ENCODE measurements at places on chromosomes 1 and 21.

- DNase-seq = peak; percentile 53
These were observed 4.8 kb downstream of the AMPD2 start for GRCh38 chr1:109624201-109625010.

DNA sequence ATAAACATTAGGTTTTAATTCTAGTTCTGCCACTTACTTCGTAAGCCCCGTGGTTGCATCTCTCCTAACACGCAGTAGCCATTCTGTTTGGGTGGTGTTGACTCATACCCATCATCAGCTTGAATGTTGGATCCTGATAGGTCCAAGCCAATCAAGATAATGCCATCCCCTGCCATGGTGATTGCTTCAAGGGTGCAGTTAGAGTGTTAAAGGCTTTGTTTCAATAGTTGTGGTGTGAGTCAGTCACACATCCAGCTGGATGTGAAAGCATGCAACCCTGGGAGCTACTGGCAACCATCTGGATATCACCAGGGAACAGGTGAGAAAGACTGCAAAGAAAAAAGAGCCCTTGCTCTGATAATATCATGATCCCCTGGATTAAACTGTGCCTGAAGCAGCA is 69.1 kb downstream of the OMA1 start:
- DNase-seq = no peak

- no peak for DNase-seq
These were observed 322.5 kb upstream of the FAM78B start for GRCh38 chr1:166489356-166489669.

- no peak for DNase-seq
These were observed 3.1 kb downstream of the LMNA start for GRCh38 chr1:156117414-156118176.

GRCh38 chr1:231865331-231865730 is 238.7 kb downstream of the DISC1 start:
- DNase-seq = no peak

DNA sequence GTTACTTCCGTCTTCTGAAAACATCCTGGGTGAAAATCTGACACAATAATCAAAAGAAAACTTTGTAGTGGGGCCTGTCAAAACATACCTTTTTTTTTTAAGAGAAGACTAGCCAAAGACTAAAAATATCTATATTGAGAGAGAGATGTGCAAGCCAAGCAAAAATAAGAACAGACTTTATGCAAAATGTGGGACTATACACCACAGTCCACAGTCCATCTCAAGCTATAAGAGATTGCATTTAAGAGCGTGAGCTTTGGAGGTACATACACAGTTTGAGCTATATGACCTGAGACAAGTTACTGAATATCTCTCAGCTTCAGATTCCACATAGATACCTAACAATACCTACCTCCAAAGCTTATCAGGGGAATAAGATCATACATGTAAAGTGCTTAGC is 64.9 kb upstream of the DYNLT5 start:
- no peak for DNase-seq

GRCh38 chr1:241063276-241063675 is 293.7 kb downstream of the RGS7 start:
- DNase-seq = no peak

- no peak for DNase-seq
These were observed 135.1 kb downstream of the CLIC6 start for GRCh38 chr21:34803782-34804370.

DNA sequence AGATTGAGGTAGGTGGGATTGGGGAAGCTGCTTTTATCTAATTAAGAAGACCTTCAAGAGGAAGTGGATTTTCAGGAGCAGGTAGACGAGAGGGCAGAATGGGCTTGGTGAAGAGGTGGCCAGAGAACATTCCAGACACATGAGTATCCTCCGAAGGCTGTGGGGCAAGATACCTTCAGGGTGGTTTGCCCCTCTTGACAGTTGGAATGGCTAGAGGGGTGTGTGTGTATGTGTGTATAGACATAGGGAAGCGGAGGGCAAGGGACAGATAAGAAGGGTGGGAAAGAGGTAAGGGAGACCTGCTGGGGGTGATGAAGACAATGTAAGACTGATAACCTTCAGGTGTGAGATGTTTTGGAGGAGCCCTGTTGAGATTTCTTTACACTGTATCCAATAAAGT is 46.8 kb upstream of the TSPAN2 start:
- DNase-seq = no peak

GRCh38 chr1:97603776-97604175 is 317.1 kb downstream of the DPYD start:
- DNase-seq = no peak

DNA sequence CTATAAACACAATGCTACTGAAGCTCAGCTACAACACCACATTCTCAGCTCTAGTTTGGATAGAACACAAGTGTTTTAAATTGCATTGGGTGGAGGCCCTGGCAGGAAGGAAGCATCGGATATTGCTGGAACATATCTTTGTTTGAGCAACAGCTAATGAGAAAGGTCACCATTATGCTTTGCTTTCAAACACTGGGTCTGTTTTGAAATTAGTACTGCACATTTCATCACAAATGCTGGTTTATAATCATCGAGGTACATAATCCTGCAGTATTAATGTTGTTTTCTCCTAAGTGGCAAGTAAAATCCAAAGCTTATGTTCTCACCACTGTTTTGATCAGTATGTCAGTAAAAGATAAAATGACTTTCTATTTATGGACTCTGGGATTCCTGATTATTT is 61.5 kb upstream of the ARHGAP29 start:
- DNase-seq = no peak

GRCh38 chr1:185154912-185155513 is 1.7 kb downstream of the TRMT1L start:
- DNase-seq = no peak

DNA sequence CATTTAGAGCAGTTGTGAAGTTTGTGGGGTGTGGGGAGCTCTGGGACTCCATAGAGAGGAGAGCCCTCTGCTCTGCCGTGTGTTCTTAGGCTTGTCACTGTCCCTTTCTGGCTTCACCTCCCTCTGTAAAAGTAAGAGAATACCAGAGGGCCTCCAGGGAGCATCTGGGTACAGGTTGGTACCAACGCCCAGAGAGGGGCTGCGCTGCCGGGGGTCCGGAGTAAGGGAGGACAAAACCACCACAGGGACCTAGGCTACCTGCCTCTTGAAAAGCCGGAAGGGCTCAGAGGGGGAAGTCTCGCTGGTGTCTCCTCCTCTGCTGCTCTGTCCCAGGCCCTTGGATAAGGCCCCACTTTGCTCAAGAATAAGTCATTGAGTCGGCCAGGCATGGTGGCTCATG is 3.1 kb upstream of the TINAGL1 start:
- DNase-seq = no peak

DNA sequence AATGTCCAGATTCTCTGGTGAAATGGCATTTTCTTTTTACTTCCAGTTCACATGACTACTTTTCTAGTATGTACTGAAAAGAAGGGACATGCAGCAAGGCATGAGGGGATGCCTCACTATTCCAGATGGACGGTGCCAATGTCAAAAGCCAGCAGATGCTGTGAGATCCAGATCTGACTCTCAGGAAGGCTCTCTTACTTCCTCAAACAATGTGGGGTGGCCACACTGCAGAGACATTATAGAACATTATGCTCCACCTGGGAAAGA is 17.7 kb downstream of the CRYZ start:
- no peak for DNase-seq

GRCh38 chr1:178679237-178679636 is 45.8 kb upstream of the RALGPS2 start:
- no peak for DNase-seq

GRCh38 chr1:84888753-84889152 is 4.3 kb downstream of the LPAR3 start:
- DNase-seq = no peak

DNA sequence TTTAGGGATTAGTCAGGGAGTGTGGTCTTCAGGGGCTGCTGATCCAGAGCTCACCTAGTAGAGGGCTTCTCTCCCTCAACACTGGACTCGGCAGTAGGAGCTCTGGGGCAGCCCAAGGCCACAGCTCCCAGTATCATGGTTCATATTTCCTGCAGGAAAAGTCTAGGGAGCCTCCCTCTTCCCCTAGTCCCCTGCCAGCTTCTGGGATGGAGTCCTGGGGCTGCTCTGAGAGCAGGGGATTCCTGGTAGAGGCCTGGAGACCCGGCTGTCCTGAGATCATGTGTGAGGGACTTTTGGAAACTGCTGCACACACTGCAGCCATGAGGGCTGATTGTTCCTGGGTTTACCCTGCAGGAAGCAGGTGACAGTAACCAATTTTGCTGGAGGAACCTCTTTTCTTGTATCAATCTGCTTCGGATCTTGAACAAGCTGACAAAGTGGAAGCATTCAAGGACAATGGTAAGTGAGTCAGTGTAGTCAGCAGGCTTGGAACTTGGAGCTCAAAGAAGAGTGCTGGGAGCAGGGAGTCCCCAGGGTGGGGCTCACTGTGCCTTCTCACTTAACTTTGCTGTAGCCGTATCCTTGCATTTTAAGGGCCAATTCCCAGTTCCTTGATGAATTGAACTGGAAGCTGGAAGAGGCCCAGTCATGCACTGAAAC is 16.3 kb downstream of the STRIP1 start:
- no peak for DNase-seq

- DNase-seq = peak; percentile 73
These were observed 15.9 kb downstream of the RNU5D-1 start for GRCh38 chr1:44714944-44715571.
